Caco-2 (cell line): ENCODE measurements at places on chromosomes 11 and 22. TPM values are rescaled to one million over a fixed set of nuclear protein-coding genes. Genes with fewer than 3 reads are reported as not detected.

GRAP2 gene
- not detected in 2 replicates for total RNA-seq

NAALAD2 gene
- 139 and 142 TPM in 2 replicates for total RNA-seq

GRCh38 chr11:20053572-20053971 lies 106.7 kb downstream of the DBX1 start:
- DNase-seq: no peak

DNA sequence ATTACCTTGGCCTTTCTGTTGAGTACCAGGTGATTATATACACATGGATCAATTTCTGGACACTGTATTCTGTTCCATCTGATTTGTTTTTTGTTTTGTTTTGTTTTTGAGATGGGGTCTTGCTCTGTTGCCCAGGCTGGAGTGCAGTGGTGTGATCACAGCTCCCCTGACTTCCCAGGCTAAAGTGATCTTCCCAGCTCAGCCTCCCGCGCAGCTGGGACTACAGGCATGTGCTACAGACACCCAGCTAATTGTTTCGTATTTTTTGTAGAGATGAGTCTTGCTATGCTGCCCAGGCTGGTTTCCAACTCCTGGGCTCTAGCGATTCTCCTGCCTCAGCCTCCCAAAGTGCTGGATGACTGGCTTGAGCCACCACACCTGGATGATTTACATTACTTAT lies 19.0 kb downstream of the TCIRG1 start:
- no peak for DNase-seq

DNA sequence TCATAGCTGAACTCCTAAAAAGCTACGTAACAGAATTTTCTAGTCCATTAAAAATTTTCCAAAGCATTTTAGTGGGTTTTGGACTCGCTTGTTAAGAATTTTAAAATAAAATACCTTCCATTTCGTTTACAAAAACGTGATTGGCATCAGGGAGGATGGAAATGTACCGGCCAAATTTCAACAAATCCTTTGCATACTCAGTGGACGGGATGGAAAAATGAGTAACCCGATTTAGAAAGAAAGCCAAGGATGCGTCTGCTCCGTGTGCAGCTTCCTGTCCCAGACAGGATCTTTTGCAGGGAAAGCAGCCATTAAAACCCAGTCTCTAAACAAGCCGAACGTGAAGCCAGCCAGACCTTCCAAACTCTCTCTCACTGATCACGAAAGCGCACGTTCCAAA lies 15.6 kb downstream of the TMEM184B start:
- no peak for DNase-seq
